ENCODE measurements at places on chromosomes 13 and 19.

DNA sequence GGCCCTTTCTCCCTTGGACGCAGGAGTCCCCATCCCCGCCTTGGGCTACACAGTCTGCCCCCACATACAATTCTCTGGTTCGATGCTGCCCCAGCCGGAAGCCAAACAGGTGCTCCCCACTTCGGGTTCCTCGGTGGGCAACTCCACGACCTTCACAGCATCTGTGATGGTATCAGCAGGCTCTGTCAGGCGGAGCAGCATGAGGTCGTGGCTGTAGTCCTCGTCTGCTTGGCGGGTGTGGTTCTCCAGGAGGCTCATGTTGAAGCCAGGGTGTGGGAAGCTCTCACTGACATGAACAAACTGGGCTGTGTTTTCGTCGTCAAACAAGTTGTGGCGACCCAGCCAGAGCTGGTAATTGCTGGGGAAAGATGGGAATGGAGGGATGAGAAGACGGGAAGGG, 3.5 kb downstream of the KLK1 start:
- no peak for DNase-seq

- DNase-seq: no peak
Measured at GRCh38 chr19:1933942-1934341, 7.0 kb upstream of the CSNK1G2 start.

GRCh38 chr19:29843180-29844051, 31.6 kb downstream of the CCNE1 start:
- DNase-seq: peak; percentile 17

DNA sequence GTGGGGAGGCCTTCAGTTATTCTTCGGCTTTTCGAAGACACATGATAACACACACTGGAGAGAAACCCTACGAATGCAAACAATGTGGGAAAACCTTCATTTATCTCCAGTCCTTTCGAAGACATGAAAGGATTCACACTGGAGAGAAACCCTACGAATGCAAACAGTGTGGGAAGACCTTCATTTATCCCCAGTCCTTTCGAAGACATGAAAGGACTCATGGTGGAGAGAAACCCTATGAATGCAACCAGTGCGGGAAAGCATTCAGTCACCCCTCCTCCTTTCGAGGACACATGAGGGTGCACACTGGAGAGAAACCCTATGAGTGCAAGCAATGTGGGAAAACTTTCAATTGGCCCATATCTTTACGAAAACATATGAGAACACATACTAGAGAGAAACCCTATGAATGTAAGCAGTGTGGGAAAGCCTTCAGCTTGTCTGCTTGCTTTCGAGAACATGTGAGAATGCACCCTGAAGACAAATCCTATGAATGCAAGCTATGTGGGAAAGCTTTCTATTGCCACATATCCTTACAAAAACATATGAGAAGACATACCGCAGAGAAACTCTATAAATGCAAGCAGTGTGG, 11.8 kb downstream of the ZNF555 start:
- DNase-seq: no peak

- peak; percentile 14 for DNase-seq
Measured at GRCh38 chr19:33569821-33570220, 48.2 kb upstream of the PEPD start.

GRCh38 chr19:27971071-27971470, 1241.9 kb downstream of the UQCRFS1 start:
- DNase-seq: peak; percentile 73

- DNase-seq: no peak
Measured at GRCh38 chr19:48639483-48640375, 2.5 kb upstream of the DBP start.

GRCh38 chr13:110414931-110415330, 107.8 kb downstream of the COL4A2 start:
- no peak for DNase-seq

- DNase-seq: peak; percentile 53
Measured at GRCh38 chr13:29884671-29885430, 34.4 kb upstream of the UBL3 start.

- no peak for DNase-seq
Measured at GRCh38 chr19:33557720-33558119, 36.1 kb upstream of the PEPD start.

- no peak for DNase-seq
Measured at GRCh38 chr13:100854006-100854405, 179.4 kb upstream of the TMTC4 start.

DNA sequence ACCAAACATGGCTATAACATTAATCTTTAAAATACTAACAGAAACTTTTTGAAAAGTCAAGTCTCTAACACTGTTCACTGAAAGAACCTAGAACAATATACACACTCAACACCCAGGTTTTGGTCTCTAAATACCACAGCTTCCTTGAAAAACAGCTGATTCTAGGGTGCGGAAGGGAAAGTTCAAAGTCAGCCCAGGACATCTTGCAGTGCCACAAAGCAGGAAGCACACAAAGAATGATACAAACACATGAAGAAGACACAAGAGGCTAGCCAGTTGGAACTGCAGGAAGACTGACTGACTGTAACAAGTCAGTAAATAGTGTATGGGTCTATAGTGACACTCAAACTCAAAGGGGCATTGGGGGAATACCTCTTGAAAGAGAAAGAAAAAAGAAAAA, 4.6 kb downstream of the DEDD2 start:
- no peak for DNase-seq

GRCh38 chr13:39531646-39532045, 71.3 kb downstream of the LHFPL6 start:
- no peak for DNase-seq

DNA sequence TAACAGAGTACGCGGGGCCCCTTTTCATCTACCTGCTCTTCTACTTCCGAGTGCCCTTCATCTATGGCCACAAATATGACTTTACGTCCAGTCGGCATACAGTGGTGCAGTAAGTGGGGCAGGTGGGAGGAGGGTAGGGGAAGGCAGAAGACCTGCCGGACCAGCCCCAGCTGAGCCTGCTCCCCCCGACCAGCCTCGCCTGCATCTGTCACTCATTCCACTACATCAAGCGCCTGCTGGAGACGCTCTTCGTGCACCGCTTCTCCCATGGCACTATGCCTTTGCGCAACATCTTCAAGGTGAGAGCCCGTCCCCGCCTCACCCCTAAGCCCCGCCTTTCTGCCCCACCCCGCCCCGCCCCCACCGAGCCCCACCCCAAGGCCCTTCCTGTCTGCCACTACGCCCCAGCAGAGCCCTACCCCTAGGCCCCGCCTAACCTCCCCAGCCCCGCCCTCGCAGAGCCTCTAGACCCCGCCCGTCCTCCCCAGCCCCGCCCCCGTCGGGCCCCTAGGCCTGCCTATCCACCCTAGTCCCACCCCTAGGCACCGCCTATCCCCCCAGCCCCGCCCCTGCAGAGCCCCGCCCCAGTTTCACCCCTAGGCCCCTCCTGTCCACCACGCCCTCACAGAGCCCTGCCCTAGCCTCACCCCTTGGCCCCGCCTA, 7.7 kb downstream of the NDUFB7 start:
- no peak for DNase-seq

DNA sequence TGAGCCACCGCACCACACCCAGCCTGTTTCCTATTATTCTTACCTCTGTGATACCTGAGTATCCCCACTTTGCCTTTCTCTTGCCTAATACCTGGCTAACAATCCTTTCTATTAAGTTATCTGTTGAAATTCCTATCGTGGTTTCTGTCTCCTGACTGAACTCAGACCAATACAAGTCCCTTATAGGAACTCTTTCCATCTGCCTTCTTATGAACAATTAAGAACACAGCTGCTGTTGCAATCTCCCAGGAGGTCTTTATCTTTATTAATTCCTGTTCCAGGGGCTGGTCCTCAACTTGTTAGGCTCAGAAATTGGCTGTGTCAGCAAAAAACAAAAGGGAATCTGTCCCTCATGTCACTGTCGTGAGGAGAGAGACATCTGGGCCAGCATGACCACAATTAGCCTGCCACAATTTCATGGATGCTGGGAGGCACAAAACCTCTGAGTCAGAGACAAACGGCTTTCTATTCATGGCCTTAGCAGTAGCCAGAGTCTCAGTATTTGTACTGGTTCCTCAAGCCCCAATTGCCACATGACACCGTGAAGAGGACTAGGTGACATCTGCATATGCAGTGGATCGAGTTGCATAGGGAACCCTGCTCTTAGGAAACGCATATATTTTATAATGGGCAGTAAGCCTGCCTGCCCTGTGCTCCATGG, 58.2 kb downstream of the NUFIP1 start:
- DNase-seq: no peak
